Tibial nerve (tissue), 4 donors: ENCODE measurements at places on chromosomes 3 and 15.
A peak's percentile ranks its signal among the peaks of the same experiment; 100 is the strongest.

DNA sequence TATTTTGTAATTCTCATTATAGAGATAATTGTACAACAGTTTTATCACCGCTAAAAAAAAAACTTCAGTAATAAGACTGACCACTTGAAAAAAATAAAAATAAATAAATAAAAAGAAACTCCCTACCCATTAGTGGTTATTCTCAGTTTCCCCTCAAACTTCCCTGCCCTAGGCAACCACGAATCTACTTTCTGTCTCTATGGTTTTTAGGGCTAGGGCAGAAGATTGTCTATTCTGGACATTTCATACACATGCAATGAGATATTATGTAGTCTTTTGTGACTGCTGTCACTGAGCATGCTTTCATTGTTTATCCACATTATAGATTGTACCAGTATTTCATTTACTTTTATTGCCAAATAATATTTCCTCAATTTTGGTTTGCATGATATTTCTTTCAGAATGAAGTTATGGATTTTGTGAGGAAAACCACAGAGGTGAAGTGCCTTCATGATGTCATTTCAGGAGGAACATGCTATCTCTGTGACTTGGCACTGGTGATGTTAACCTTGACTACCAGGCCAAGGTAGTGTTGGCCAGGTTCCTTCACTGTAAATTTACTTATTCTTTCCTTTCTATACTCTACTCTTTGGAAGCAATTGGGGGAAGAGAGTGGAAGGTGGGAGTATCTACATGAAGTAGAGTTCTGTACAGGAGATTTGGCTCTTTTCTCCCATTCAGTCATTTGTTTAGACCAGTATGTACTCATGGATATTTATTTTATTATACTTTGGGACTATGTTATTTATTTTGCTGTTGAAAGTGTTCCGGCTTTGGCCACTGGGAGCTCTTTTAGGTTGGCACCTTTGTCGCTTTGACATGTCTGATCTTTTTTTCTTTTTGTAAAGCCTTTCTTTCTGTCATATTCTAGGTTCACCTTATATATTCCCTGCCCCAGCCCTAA, 86.3 kb downstream of the GMPS start:
- no peaks in the 10 kb centered on the region for H3K4me1 ChIP-seq
- H3K36me3 ChIP-seq = no peaks in the 10 kb centered on the region
- no peak overlapping the region for H3K27ac ChIP-seq
- no peak for DNase-seq

DNA sequence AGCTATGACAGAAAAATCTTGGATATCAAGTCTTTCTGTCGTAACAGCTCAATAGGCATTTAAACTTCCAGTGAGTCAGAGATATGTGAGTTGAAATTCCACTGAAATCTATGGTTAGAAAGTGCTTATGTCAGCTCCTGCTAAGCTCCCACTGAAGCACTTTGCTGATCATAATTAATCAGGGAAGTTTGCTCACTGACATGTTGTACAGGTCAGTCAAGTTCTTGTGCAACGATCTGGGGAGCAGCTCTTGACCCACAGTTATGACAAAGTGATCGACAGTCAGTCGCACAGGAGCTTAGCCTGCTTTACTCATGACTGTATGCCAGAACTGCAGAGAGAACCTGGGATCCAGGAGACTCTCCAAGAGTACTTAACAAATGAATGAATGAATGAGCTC, 453.5 kb downstream of the SOX2 start:
- no peak overlapping the region for H3K27ac ChIP-seq
- no peaks in the 10 kb centered on the region for H3K36me3 ChIP-seq
- DNase-seq = no peak
- H3K4me3 ChIP-seq = no peak overlapping the region
- H3K27me3 ChIP-seq = no peaks in the 10 kb centered on the region

DNA sequence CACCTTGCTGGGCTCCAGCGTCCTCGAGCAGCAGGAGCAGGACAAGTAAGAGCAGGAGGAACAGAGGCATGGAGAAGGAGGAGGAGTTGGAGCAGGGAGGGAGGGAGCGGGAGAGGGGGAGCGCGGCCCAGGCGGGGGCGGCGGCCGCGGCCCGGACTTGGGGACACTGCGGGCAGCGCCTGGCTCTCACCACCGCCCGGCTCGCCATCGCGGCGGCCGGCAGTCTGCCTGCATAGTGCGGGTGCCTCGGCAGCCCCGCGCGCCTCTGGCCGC, 440 bp downstream of the DCBLD2 start:
- H3K27me3 ChIP-seq = no peaks in the 10 kb centered on the region
- peak overlapping the region; percentile 80 for H3K27ac ChIP-seq
- peak overlapping the region; percentile 90 for H3K4me3 ChIP-seq
- H3K4me1 ChIP-seq = peaks cover 49% of the 10 kb centered on the region

DNA sequence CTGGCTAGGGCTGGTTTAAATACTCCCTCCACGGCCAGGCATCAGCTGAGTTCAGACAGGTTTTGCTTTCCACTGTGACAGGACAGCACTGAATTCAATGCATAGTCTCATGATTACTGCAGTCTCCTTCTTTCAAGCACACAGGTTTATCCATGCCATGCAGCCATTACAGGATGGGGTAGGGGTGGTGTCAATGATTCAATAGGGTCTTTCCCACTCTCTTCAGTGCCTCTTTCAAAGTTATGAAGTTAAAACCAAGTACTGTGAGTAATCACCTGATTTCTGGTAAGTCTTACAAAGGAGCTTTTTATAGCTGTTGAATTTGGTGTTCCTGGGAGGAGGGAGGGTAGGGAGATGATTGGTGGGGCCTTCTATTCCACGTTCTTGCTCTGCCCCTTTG, 47.2 kb downstream of the TMEM212 start:
- no peak overlapping the region for H3K27ac ChIP-seq
- H3K36me3 ChIP-seq = no peaks in the 10 kb centered on the region
- H3K4me3 ChIP-seq = no peak overlapping the region
- H3K27me3 ChIP-seq = no peaks in the 10 kb centered on the region
- DNase-seq = no peak

- H3K4me1 ChIP-seq = no peaks in the 10 kb centered on the region
- H3K36me3 ChIP-seq = no peaks in the 10 kb centered on the region
- no peak overlapping the region for H3K4me3 ChIP-seq
- DNase-seq = no peak
- H3K27ac ChIP-seq = no peak overlapping the region
Measured at GRCh38 chr15:54719325-54719724, 477.4 kb downstream of the RSL24D1 start.
